NCI-H1092 treated with DMSO at 0.1 percent for 48 hours (cell line): ENCODE measurements at places on chromosomes 3 and 15.

- no peak for DNase-seq
Observed at GRCh38 chr15:89669941-89670340, 9.2 kb downstream of the PLIN1 start.

GRCh38 chr3:6994081-6994668, 133.3 kb downstream of the GRM7 start:
- DNase-seq: no peak

- no peak for DNase-seq
Observed at GRCh38 chr3:102024270-102024904, 175.1 kb downstream of the NFKBIZ start.

DNA sequence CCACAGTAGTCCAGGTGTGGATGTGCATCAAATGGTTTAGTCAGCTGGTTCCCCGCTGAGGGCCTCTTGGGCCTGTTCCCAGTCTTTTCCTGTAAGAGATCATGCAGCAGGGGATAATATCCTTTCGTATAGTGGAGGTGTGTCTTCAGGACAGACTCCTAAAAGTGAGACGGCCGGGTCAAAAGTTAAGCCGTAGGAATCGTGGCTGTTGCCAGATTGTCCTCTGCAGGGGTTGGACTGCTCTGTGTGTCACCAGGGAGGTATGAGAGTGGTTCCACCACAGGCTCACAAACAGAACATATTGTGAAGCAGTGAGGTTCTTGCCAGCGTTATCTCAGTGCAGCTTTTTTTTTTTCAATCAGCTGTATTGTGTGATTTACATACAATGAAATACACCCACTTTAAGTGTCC, 95.0 kb downstream of the VGLL4 start:
- peak; percentile 62 for DNase-seq

DNA sequence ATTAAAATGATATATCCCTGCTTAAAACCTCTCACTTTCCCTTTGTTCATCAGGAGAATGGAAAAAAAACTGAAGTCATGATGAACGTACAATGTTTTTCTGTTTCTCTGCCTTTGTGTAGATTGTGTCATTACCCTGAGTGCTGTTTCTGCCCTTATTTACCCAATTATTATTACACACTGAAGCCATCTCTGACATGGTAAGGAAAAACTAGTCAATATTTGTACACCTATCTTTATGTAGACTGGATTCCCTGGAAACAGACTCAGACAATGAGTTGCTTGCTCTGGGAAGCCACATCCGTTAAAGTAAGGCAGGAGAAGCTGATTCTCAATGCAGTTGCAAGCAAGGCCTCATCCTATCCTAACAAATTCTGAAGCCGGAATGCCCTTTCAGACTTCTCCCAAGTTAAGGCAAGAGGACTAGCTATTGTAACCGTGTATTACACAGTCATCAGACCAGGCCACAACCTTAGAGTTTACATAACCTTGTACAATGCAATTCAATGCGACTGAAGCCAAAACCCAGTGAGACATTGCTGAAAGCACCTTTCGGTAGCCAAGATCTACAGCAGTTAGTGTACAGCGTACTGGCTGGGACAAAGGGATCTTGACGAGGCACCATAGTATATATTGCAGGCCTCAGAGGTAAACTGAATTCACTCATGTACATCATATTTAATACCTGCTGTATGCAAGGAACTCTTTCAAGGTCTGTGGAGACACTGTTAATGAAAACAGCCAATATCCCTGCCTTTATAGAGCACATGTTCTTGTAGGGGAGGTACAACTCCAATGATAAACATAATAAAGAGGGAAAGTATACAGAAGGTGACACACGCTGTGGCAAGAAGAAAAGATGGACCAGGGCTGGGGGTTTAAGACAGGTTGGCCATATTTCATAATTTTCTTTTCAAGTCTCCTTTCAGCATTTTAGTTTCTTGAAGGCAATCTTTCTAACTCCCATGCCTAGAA, 1040.8 kb upstream of the SEMA6D start:
- DNase-seq: no peak

GRCh38 chr3:21944251-21944650, 193.2 kb upstream of the ZNF385D start:
- DNase-seq: no peak

DNA sequence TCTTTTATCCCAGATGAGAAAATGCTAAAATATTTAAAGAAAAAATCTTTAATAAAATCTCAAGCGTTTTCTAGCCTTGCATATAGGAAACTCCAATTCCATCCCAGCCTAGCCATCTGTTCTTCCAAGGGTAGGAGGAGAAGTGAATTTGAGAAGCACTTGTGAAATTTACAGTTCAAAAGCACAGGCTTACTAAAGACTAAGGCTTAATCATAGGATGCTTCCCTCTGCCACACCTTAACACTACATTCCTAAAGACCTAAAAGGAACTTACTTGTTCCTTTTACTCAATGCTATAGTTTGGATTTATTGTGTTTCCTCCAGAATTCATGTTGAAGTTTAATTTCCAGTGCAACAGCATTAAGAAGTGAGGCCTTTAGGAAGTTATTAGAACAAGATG, 764.8 kb upstream of the CADM2 start:
- DNase-seq: no peak

DNA sequence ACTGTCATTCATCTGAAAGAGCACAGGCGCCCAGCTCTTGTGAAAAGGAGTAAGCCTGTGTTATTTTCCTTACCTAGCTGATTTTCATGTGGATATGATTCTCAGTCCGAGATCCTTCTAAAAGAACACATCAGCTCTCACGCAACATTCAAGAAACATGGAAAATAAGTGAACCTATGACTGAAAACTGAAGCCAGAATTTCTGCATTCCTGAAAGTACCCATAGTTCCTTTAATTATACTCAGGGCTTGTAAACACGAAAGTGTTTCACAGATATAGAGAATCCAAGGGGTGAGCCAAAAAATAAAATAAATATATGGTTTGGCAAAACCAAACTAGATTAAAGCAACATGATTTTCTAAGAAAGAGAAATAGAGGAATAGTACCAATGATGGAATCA, 100.8 kb upstream of the CHMP2B start:
- no peak for DNase-seq

- DNase-seq: no peak
Observed at GRCh38 chr15:98333251-98333650, 315.1 kb upstream of the IGF1R start.

- no peak for DNase-seq
Observed at GRCh38 chr15:35867356-35867755, 321.4 kb upstream of the DPH6 start.

- no peak for DNase-seq
Observed at GRCh38 chr3:149363053-149363452, 14.4 kb downstream of the TM4SF1 start.

GRCh38 chr15:39283531-39283930, 297.3 kb upstream of the THBS1 start:
- no peak for DNase-seq

DNA sequence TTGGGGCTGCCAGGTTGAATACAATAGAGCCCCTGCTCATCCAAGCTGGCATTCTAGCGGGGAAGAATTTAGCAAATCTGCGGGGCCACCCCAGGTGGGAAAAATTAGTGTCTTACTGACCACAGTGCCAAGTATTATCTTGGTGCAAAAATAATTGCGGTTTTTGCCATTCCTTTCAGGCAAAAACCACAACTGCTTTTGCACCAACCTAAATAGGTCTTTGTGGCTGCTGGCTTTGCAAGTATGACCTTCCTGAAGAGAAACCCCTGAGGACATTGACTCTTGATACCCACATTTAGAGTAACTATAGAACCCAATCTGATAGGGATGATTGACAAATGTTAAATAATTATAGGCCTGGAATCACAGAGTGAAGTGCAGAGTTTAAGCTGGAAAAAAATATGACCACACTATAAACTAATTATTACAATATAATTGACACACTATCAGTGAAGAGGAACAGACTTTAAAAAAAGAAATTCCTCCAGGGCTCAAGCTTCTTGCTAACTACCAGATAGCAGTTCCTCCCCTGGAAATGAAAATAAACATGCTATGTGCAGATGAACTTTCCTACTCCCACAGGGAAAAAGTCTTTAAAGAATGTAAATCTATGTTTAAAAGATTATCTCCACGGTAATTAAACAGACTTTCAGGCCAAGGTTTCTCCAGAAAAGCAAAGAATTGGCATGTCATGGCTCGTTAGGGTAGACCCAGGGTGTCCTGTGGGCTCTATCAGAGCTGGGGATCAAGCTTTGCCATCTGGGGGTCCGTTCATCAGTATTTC, 34.4 kb downstream of the CA12 start:
- no peak for DNase-seq

- no peak for DNase-seq
Observed at GRCh38 chr15:43347114-43347513, 16.7 kb upstream of the LCMT2 start.

- DNase-seq: no peak
Observed at GRCh38 chr3:45929042-45929679, 14.1 kb upstream of the CXCR6 start.

DNA sequence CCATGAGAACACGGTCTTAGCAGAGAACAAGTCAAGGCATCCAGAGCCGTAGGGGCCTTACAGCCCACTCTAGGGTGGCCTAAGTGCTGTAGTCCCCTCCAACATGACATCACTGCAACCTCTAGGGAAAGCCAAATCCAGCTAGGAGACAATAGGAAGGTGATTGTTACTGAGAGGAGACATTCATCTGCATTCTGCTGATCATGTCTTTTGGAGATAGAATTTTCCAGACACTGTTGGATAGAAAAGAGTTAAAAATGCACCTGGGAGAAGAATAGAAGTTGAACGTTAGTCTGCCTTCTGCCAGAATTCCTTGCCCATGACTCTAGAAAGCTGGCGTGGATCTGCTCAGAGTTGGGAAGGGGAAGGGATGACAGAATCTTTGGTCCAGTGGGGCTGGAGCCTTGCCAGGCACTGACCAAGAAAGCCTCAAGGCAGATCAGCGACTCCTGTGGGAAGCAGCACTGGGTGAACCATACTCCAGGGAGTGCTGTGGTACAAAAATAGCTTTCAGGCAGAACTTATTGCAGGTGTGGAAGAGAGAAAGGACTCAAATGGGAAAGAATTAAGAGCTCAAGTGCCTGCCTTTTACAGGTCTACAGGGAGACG, 44.8 kb upstream of the RAF1 start:
- no peak for DNase-seq

DNA sequence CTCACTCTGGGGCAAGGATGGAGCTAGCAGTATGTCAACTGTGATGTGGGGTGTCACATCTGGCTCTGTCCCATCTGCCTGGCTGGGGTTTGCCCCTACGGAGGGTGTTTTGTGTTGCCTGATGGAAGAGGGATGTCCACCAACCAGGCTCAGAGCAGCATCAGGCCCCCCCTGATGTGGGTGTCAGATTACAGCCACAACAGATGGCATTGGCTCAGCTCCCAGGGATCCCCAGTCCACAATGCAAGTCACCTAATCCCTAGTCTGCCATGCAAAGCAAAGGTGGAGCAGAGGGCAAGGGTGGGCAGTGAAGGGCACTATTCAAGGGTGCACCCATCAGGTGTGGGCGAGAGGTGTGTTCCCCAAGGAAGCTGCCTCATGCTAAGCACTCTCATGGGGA, 48.9 kb upstream of the AMOTL2 start:
- peak; percentile 86 for DNase-seq

- no peak for DNase-seq
Observed at GRCh38 chr3:181717549-181718171, 5.9 kb downstream of the SOX2 start.

DNA sequence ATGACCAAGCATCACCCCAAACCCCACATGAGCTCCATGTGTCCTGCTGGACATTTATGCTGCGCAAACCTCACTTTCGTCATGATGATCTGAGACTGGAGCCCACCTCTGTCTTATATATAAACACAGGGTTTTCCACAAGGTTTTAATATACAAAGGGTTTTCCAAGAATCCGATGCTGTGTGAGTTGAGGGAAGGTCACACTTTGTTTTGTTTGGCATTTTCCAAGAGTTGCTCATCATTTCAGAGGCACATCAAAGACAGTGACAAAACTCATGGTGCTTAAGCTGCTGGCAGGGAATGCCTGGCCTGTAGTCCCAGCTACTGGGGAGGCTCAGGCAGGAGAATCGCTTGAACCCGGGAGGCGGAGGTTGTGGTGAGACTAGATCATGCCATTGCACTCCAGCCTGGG, 20.0 kb downstream of the EFCC1 start:
- DNase-seq: no peak

- no peak for DNase-seq
Observed at GRCh38 chr3:18740631-18741583, 315.8 kb upstream of the SATB1 start.

DNA sequence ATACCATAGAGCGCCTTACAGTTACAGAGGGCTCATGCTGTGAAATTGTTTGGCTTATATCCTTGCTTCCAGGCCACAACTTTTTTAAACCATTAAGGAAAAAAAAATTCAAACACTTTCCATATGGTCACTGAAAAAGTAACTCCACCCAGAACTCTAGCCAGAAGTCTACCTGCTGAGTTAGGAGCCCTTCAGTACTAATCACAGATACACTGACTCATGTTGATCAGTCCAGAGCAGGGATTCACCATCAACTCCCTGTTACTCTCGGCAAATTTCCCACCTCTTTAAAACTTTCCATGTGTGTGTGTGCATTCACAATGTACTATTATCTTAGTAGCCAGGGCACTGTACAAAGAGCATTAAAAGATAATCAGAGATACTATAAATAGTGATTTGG, 372.8 kb downstream of the MAGI1 start:
- no peak for DNase-seq

DNA sequence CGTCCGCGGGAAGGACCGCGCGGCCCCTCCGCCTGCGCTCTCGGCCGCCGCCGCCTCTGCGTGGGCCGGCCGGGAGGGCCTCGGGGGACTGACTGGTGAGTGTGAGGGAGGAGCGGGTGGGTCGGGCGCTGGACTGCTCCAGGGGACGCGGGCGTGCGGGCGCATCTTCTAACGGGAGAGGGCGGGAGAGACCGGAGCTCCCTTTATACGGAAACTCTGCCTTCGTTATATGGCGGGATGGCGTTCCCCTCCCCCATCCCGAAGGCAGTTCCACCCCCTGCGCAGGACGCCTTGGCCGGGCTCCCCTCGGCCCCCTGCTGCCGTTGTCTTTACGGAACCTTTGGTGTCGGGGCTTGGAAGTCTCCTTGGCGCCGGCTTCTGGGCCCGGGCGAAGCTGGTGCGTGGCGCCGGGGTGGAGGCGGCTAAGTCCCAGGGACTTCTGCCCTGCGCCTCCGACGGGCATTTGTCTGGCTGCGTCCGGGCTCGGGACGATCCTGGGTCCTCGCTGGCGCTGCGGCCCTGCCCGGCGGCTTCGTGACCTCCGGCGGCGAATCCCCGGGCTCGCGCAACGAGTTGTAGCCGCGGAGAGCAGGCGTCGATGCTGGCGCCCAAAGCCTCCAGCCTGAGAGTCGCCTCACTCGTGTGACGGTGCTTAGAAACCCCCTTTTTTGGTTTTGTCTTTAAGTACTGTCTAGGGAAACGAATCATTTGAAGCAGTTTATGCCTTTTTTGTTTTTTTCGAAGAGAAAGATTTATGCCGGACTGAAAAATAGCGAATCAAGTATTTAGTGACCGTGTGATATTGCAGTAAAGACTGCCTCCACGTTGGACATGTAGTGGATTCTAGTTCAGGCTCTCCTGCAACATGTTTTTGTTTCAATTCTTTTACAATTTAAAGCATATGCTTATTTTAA, 623 bp downstream of the ZNF639 start:
- DNase-seq: peak; percentile 67

DNA sequence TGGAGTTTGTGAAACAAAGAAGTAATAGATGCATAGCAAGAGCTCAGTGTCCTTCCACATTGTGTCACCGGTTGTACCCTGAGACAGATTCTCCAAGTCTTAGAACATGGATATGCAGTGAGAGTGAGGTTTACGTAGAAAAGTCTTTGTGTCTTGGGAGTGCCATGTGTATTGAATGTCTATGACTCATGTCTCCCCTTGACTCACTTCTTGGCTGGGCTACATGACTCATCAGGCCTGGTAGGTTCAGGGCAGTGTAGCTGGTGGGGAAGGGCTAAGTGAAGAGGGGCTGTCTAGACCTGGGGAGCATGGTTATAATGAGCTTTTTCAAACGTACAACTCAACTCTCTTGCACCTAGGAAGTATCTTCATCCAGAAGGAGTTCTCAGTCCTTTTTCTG, 167.4 kb downstream of the GAP43 start:
- DNase-seq: no peak
